ENCODE measurements at places on chromosomes 5 and 9.

DNA sequence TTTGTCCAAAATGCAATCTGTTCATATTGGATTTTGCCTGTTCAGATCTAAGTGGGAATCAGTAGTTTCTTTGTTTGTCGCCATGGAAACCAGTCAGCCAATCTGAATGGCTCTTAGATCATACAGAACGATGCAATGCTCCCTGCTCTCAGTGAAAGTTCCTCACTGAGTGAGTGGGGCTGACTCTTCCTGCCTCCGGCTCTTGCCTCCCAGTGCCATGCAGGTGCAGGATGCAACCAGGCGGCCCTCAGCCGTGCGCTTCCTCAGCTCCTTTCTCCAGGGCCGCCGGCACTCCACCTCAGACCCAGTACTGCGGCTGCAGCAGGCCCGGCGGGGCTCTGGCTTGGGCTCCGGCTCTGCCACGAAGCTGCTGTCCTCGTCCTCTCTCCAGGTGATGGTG is at the start of gene PTPDC1:
Gene PTPDC1 (plus strand): TSS at position 151 of the 400 bp plus-strand sequence. CDS start 67 bp downstream, at position 218.
- DNase-seq = no peak

- no peak for DNase-seq
Measured at GRCh38 chr5:125883223-125883622, 540.0 kb upstream of the GRAMD2B start.

DNA sequence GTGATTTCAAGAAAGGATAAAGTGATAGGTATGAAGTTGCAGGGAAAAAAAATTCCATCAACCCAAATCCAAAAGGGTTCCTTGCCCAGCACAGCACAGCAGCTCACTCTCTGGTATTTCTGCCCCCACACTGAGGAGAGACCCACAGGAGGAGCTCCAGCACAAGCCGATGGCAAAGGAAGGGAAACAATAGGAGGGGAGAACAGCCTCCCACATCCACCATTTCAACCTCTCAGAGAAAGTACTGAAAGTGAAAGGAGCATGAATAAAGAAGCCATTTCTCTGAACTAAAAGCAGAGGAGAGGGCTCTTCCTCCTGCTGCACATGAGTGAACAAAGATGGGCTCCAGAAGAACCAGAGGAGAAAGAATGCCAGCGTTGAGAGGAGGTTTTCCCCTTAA is 54.9 kb upstream of the ZSWIM6 start:
- DNase-seq = no peak

- DNase-seq = peak; percentile 46
Measured at GRCh38 chr5:123809594-123810221, 297.7 kb downstream of the CSNK1G3 start.
